HFFc6 (cell line): ENCODE measurements at places on chromosomes 5 and 9.
A peak's percentile ranks its signal among the peaks of the same experiment; 100 is the strongest.

- DNase-seq = no peak
- H3K27ac ChIP-seq = peak overlapping the region; percentile 54
- H3K4me1 ChIP-seq = peaks cover 19% of the 10 kb centered on the region
- H3K27me3 ChIP-seq = no peaks in the 10 kb centered on the region
- no peak overlapping the region for H3K4me3 ChIP-seq
- H3K36me3 ChIP-seq = peaks cover 48% of the 10 kb centered on the region
Measured at GRCh38 chr9:86303316-86303975, 21.1 kb upstream of the ISCA1 start.

DNA sequence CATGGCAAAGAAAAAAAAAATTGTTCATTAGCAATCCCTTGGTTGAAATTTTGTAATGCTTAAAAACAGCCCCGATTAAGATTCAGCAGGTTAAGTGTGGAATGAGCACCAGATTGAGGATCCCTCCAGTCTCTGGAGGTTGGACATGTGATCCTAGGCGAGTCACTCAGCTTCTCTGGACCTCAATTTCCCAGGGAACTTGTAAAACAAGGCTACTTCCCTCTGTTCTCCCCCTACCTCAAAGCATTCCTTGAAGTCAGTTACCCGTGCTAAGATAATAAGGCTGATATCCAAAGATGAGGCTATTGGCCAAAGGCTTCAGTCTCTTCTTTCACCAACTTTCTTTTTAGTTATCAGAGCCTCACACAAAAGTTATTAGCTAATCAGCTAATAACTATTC, 2.9 kb downstream of the KLHL3 start:
- no peak for DNase-seq
- H3K36me3 ChIP-seq = no peaks in the 10 kb centered on the region
- no peak overlapping the region for H3K27ac ChIP-seq
- H3K4me3 ChIP-seq = no peak overlapping the region
- H3K4me1 ChIP-seq = peaks cover 25% of the 10 kb centered on the region
- H3K27me3 ChIP-seq = peaks cover 9% of the 10 kb centered on the region

DNA sequence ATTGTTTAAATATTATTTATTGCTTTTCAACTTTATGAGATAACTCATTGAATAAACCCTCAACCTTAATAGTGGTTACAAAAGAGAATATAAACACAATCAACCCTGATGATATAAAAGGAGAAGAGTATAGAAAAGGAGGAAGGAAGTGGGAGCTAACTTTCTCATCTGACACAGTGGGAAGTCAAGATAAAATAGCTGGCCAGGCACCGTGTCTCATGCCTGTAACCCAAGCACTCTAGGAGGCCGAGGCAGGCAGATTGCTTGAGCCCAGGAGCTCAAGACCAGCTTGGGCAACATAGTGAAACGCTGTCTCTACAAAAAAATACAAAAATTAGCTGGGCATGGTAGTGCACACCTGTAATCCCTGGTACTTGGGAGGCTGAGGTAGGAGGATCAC, 93.5 kb downstream of the PPP2R2B start:
- no peak for DNase-seq
- H3K27me3 ChIP-seq = no peaks in the 10 kb centered on the region; the same call in 1 of the 2 replicates
- H3K27ac ChIP-seq = no peak overlapping the region
- no peak overlapping the region for H3K4me3 ChIP-seq
- H3K36me3 ChIP-seq = no peaks in the 10 kb centered on the region

- peaks cover 34% of the 10 kb centered on the region for H3K36me3 ChIP-seq
- DNase-seq = no peak
- H3K4me1 ChIP-seq = peaks cover 46% of the 10 kb centered on the region
- H3K27ac ChIP-seq = peak overlapping the region; percentile 98
Measured at GRCh38 chr5:57174128-57174889, 450 bp downstream of the GPBP1 start.

DNA sequence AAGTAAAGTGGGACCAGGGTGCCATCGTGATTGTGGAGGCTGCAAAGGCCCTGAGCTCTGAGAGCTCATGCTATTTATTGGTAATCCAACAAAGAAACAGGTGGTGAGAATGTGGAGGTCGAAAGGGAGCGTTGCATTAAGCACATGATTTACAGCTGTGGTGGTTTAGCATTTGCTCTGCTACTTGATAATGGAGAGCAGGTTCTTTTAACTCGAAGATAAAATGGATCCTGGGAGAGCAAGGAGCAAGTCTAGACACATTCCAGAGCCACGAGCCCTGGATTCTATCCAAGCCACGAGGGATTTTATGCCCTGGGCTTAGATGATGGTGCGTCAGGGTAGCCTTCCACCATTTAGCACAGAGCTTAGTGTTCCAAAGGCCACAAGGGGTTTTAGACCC, 1710.1 kb upstream of the CDH9 start:
- no peak overlapping the region for H3K27ac ChIP-seq
- DNase-seq = no peak
- H3K27me3 ChIP-seq = no peaks in the 10 kb centered on the region

DNA sequence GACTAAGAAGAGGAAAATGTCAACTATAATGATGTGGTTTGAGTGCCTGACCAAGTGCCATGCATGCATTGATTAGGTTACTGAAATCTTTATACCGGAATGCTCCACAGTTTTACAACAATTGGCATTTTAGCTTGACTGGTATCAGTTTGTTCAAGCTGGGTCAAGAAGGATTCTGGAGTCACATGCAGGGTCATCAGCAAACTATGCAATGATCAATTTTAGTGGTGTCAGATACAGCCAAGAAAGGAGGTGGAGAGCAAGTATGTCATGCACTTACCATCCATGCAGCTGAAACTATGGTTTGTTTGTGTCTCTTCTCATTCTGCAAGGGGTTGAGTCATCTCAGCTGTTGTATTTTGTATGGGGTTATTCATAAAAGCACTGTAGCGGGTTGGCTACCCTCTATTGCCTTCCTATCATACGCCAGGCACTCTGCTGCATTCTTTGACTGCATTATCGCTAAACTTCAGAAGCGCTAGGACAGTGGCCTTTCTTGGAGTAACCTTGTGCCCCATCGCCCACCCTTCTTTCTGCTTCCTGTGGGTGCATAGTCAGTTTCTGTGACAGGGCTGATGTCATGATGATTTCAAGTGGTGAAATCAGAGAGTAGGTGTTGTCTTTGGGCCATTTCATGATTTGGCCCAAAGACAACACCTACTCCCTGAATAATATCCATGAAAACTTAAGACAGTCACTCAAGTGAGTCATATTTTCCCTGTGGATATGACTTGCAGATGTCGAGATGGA, 145.4 kb downstream of the MTX3 start:
- DNase-seq = peak; percentile 76
- peaks cover 10% of the 10 kb centered on the region for H3K27me3 ChIP-seq
- peak overlapping the region; percentile 64 for H3K4me3 ChIP-seq
- H3K36me3 ChIP-seq = no peaks in the 10 kb centered on the region

- H3K27ac ChIP-seq = no peak overlapping the region
- DNase-seq = no peak
- no peak overlapping the region for H3K4me3 ChIP-seq
- peaks cover 9% of the 10 kb centered on the region for H3K27me3 ChIP-seq
- H3K4me1 ChIP-seq = peaks cover 25% of the 10 kb centered on the region
Measured at GRCh38 chr9:124788542-124789217, 11.7 kb downstream of the OLFML2A start.

- no peak overlapping the region for H3K27ac ChIP-seq
- peak; percentile 4 for DNase-seq
- no peaks in the 10 kb centered on the region for H3K4me1 ChIP-seq
- H3K27me3 ChIP-seq = no peaks in the 10 kb centered on the region; the same call in none of the 2 replicates
- no peak overlapping the region for H3K4me3 ChIP-seq
- no peaks in the 10 kb centered on the region for H3K36me3 ChIP-seq
Measured at GRCh38 chr5:116766470-116766947, 191.9 kb upstream of the SEMA6A start.

- DNase-seq = no peak
- no peak overlapping the region for H3K4me3 ChIP-seq
- H3K36me3 ChIP-seq = peaks cover 6% of the 10 kb centered on the region
- H3K4me1 ChIP-seq = 0 out of 2 replicates have a peak, but pooled peaks cover 6% of the 10 kb centered on the region
Measured at GRCh38 chr9:120376101-120376500, 203.9 kb downstream of the CDK5RAP2 start.

DNA sequence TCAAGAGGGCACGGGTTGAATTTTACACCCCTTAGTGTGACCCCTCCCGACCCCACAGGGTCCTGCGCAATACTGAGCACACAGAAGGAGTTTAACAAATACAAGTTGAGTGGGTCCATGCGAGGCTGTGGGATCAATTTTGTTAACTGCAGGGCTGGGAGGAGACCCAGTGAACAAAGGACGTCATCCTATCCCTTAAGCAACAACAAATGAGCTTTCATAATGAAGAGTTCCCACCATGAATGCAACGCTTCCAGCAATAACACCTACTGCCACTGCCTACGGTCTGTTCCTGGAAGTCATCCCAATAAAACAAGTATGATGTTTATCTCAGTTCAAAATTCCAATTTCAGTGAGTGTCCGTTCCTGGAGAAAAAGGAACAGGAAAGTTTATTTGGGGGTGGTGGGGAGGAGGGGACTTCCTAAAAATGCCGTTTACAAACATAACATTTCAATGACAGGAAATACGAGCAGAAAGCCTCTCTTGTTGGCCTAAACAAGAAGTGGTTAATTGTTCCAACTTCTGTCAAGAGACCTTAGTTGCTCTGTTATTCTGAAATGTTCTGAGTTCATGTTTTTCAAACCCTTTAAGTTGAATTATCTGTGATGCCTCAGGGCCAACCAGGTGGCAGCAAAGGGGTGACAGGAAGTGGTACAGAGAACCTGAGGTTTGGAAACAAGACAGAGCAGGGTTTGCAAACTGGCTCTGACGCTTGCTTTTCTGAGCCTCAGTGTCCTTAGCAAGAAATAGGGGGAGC, 65.8 kb upstream of the PLPP6 start:
- peaks cover 32% of the 10 kb centered on the region for H3K27me3 ChIP-seq
- no peak overlapping the region for H3K4me3 ChIP-seq
- peaks cover 4% of the 10 kb centered on the region; the same call in 1 of the 2 replicates for H3K4me1 ChIP-seq
- no peak for DNase-seq
- H3K36me3 ChIP-seq = no peaks in the 10 kb centered on the region
- no peak overlapping the region for H3K27ac ChIP-seq

DNA sequence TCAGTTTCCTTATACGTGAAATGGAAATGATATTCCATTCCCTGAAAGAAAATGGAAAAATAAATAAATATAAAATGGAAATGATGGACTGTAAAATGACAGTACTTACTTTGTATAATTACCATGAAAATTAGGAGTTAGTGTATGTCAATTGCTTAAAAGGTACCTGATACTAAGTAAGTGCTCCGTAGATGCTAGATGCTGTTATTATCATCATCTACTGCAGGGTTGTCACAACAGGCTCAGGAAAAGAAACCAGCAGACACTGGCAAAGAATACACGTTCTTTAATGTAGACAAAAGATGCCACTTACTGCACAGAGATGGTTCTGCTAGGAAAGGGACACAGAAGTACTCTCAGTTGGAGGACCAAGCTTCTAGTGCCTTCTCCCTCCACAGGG, 64.0 kb upstream of the KCNN2 start:
- H3K4me1 ChIP-seq = peaks cover 67% of the 10 kb centered on the region
- DNase-seq = no peak
- H3K27ac ChIP-seq = no peak overlapping the region
- H3K36me3 ChIP-seq = peaks cover 36% of the 10 kb centered on the region
- H3K4me3 ChIP-seq = no peak overlapping the region

GRCh38 chr5:8606231-8606630, 737.3 kb downstream of the MTRR start:
- no peaks in the 10 kb centered on the region for H3K36me3 ChIP-seq
- peaks cover 10% of the 10 kb centered on the region; the same call in 1 of the 2 replicates for H3K4me1 ChIP-seq
- DNase-seq = no peak
- no peaks in the 10 kb centered on the region for H3K27me3 ChIP-seq
- no peak overlapping the region for H3K4me3 ChIP-seq

DNA sequence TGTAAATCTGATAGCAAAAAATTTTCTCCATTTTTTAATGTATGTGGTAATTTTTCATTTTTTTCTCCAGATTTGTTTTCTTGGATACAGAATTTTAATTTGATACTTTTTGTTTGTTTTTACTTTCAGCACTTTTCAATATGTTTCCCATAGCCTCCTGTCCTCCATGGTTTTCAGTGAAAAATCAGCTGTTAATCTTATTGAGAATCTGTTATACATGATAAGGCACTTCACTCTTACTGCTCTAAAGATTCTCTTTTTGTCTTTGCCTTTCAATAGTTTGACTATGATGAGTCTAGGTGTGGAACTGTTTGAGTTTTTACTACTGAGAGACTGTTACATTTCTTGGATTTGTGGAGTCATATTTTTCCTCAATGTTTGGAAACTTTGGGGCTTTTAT, 455.7 kb upstream of the NUDT12 start:
- no peak overlapping the region for H3K27ac ChIP-seq
- no peaks in the 10 kb centered on the region for H3K27me3 ChIP-seq

DNA sequence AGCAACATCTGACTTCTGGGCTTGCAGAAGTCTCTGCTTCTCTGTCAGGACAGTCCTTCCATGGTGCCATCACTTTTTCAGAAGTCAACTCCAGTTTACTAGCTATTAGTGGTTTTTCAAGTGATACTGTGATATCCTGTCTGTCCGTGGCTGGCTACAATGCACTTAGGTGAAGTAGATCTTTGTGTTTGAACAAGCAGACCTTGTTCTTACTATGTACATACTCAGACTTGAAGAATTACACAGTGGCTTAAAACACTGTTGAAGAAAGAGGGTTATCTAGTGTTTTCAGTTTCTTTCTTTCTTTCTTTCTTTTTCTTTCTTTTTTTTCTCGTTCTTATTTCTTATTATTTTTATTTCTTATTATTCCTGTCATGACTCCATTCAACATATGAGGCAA, 228.7 kb downstream of the NTRK2 start:
- H3K27me3 ChIP-seq = peaks cover 2% of the 10 kb centered on the region; the same call in 1 of the 2 replicates
- no peaks in the 10 kb centered on the region for H3K4me1 ChIP-seq
- no peak for DNase-seq
- no peaks in the 10 kb centered on the region for H3K36me3 ChIP-seq

DNA sequence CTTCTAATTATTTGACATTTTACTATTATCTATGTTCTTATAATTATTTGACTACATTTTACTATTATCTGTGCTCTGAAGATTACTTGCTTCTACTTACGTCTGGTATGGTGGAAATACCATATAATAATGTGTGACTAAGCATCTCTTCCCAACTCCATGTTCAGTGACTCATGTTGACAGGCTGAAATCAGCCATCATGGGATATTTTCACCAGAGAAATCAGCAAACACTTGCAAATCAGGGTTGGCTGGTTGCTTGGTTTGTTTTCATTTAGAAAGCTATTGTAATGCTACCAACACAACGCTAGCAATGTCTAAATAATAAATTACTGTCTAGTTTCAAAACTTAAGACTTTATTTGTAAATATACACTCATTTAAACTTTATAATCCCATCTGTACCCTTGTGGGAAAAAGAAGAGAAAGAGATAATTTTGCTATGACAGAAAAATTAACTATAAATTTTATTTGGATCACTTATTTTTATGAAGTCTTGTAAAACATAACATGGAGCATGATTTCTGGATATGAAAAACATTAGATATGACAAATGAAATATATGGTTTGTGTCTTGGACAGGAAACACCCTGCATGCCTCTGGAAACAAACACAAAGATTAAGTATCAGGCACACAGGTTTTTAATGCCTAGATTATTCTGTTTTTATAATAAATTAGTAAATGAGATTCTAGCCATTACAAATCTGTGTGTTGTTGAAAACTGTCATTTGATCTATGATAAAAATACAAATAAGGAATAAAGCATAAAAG, 337.6 kb downstream of the BNC2 start:
- peaks cover 56% of the 10 kb centered on the region for H3K4me1 ChIP-seq
- H3K27ac ChIP-seq = peak overlapping the region; percentile 65
- H3K36me3 ChIP-seq = no peaks in the 10 kb centered on the region
